ENCODE measurements at places on chromosomes 7 and 10. TPM values are rescaled to one million over a fixed set of nuclear protein-coding genes. Genes with fewer than 3 reads are reported as not detected.

LIPN gene
- not detected for polyA plus RNA-seq

ZNF117 gene
- polyA plus RNA-seq = 2.2 TPM

AASS gene
- 2.4 TPM for polyA plus RNA-seq

CTTNBP2 gene
- 0.92 TPM for polyA plus RNA-seq

TRIM73 gene
- 0.92 TPM for polyA plus RNA-seq

ZNF438 gene
- polyA plus RNA-seq = 3.9 TPM

UNCX gene
- polyA plus RNA-seq = not detected

GPC2 gene
- polyA plus RNA-seq = not detected

LSM5 gene
- 90.1 TPM for polyA plus RNA-seq

ELMO1 gene
- 2.4 TPM for polyA plus RNA-seq

ACHE gene
- polyA plus RNA-seq = 20.6 TPM

C10orf90 gene
- not detected for polyA plus RNA-seq

MEOX2 gene
- polyA plus RNA-seq = 1.1 TPM

CDK14 gene
- 0.92 TPM for polyA plus RNA-seq

LRGUK gene
- 0.03 TPM for polyA plus RNA-seq

ELN gene
- 2.5 TPM for polyA plus RNA-seq

LRRD1 gene
- not detected for polyA plus RNA-seq

PIK3CG gene
- 4.2 TPM for polyA plus RNA-seq

PTF1A gene
- not detected for polyA plus RNA-seq
